Fibroblast of skin of left biceps (primary cell): ENCODE measurements at places on chromosomes 13 and 19.

- no peak for DNase-seq
Observed at GRCh38 chr19:49064029-49064629, 489 bp downstream of the NTF4 start.

GRCh38 chr19:45752639-45753038, 16.4 kb downstream of the SIX5 start:
- DNase-seq: no peak

GRCh38 chr19:47582320-47582909, 9.5 kb upstream of the ZNF541 start:
- peak; percentile 55 for DNase-seq

DNA sequence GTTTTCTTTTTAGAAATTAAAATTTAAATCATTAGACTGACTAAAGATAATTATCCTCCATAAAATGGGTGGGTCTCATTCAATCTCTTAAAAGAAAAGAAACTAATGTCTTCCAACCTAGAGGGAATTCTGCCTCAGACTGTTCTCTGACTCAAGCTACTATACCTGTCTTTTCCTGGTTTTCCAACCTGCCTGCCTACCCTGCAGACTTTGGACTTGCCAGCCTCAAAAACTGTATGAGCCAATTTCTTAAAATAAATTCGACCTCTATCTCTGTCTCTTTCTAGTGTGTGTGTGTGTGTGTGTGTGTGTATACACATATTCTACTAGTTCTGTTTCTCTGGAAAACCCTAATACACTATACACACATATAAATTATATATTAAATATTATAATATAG, 847.3 kb downstream of the PCDH17 start:
- DNase-seq: no peak

DNA sequence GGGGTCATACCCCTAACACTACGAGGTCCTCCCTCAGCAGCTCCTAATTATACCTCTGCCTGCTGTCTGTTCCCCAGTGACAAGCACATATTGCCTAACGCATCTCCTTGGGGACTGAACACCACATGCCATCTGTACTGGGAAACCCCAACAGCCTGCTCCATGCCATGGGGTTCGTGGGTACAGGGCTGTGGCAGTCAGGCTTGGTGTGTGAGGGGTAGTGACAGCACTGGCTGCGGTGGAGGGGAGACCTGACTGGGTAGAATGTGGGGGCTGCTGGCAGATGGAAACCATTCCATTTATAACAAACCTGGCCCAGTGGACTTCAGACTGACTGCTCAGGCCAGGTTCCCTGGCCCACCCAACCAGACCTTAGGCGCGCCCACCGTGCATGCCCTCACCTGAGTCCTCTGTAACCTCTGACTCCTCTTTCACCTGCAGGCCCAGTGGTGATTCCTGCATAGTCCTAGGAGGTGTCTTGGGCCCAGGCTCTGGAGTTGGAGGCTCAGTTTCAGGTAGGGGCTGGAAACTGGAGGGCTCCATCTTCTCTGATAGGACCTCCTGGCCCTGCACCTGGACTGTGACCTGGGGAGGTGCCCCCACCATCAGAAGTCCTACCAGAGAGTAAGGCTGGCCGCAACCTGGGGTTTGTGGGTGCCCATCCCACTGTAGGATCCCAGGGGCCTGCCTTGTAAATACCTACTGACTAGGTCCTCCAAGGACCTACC, 3.0 kb downstream of the MZF1 start:
- DNase-seq: no peak

GRCh38 chr19:15974856-15975255, 26.0 kb downstream of the OR10H4 start:
- no peak for DNase-seq

- DNase-seq: no peak
Observed at GRCh38 chr13:54124700-54125099, 1096.1 kb downstream of the OLFM4 start.

GRCh38 chr13:51663973-51664957, 80.0 kb downstream of the WDFY2 start:
- DNase-seq: no peak

DNA sequence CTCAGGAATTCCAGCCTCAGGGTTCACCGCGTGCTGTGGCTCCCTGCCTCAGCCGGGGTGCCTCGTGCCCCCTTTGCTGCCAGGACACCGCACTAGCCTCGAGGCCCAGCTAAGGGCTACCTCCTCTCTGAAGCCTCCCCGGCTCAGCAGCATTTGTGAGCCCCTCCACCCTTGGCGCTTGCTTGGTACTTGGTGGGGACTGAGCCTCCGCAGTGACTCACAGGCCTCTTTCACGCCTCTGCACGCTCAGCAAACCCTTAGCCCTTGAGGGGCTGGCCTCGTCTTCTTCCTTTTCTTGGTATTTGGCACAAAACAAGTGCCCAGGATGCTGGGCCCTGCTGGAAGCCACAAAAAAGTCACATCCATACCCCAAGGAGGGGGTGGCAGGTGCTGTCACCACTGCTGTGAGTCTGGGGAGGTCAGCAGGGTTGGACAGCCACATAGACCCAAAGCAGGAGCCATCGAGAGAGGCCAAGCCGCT, 85.4 kb upstream of the TM9SF2 start:
- no peak for DNase-seq

DNA sequence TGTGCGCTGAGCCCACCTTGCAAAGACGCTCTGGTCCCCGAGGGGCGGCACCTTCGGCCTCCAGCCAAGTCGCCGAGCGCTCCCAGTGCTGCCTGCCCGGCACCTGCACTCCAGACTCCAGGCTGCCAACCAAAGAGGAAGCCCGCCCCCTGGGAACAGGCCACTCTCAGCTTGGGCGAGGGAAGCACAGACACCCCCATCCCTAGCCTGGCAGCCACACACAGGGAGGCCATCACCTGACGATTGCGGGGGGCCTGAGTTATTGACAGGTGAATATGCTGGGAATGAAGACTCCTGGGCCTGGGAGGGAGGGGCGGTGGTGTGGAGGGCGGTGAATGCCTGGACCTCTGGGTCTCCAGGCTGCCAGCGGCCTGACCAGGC, 10.3 kb upstream of the ZNF492 start:
- no peak for DNase-seq

DNA sequence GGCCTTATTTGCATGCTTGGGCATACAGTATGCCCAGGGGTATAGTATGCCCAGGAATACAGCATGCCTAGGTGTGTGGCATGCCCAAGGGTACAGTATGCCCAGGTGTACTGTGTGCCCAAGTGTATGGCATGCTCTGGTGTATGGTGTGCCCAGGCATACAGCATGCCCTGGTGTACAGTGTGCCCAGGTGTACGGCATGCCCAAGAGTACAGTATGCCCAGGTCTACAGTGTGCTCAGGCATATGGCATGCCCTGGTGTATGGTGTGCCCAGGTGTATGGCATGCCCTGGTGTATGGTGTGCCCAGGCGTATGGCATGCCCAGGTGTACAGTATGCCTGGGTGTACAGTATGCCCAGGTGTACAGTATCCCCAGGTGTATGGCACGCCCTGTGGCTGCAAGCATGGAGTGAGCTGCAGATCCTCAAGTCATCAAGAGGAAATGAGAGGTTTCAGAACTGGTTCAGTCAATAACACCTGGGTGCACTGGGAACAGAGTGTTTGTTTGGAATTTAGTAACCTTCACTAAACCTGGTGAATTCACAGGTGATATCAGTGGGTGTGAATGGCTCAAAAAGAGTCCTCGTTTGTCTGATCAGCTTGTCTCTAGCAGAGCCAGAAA, 7.8 kb upstream of the C13orf42 start:
- DNase-seq: no peak

DNA sequence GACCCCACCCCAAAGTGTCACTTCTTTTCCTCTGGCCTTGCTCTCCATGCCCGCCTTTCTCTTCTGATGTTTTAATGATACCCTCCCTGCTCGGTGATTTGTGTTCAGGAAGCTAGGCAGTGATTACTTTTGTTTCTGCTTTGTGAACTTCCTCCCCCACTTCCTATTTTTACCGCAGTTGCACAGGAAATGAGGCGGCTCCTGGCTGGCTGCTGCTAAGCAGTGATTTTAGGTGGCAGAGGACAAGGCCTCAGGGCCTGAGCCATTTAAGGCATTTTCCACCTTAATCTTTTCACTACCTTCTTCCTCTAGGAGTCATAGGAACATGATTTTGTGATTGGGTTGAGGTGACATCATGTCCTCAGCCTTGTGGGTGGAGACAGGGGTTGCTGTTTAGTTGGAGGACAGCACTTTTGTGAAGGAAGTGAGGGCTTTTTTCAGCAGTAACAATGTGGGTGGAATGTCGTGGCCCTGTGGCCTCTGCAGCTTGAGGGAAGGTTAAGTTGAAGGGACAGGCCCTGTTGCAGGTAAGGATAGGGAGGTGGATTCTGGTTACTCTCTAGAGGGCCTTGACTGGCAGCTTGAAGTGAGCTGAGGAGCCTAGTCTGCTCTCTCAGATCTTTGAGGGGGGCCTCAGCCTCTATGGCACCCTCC, 15.7 kb downstream of the GARRE1 start:
- no peak for DNase-seq

DNA sequence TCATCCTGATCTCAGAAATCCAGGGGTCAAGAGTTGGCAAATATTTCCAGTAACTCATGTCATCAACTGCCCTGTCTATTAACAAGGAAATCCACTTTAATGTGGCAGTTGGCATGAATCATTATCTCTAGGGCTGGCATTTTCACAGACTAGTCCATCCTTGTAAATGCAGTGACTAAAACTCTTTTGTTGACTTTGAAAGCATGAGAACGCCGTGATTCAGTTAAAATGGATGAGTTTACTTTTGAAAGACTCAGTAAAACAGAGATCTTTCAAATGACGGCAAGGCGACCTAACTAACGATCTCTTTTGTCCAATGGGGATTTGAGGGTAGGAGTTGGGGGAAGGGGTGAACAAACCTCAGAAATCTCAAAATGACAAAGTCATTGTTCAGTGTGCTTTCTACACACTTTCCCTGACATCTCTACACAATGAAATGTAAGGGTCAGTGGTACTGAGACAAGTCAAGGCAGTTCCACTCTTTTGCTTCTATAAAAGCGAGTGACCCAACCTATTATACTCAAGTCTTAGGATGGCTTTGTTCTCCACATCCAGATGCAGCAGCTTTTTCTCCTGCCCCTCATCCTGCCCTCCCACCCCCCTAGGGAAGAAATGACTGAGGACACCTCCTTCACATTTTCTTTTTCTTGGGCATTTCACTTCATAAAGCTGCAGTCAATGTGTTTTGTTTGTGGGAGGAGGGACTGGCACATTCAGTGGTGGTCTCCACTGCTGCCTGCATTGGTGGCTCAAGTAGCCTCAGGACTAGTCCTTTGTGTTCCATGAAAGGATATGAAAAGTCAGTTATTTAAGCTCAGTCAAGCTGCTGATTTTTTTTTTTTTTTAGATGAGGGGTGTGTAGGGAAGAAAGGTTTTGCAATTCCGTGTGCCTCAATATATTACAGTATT, 200.5 kb downstream of the ABCC4 start:
- DNase-seq: no peak

- no peak for DNase-seq
Observed at GRCh38 chr19:48982280-48982679, 10.8 kb downstream of the GYS1 start.

- DNase-seq: no peak
Observed at GRCh38 chr13:107834281-107834680, 381.1 kb downstream of the LIG4 start.

- no peak for DNase-seq
Observed at GRCh38 chr19:45186509-45187334, 8.1 kb downstream of the BLOC1S3 start.

GRCh38 chr13:98488736-98489135, 88.2 kb downstream of the STK24 start:
- DNase-seq: no peak

GRCh38 chr13:46572752-46573431, 19.9 kb downstream of the LRCH1 start:
- no peak for DNase-seq

DNA sequence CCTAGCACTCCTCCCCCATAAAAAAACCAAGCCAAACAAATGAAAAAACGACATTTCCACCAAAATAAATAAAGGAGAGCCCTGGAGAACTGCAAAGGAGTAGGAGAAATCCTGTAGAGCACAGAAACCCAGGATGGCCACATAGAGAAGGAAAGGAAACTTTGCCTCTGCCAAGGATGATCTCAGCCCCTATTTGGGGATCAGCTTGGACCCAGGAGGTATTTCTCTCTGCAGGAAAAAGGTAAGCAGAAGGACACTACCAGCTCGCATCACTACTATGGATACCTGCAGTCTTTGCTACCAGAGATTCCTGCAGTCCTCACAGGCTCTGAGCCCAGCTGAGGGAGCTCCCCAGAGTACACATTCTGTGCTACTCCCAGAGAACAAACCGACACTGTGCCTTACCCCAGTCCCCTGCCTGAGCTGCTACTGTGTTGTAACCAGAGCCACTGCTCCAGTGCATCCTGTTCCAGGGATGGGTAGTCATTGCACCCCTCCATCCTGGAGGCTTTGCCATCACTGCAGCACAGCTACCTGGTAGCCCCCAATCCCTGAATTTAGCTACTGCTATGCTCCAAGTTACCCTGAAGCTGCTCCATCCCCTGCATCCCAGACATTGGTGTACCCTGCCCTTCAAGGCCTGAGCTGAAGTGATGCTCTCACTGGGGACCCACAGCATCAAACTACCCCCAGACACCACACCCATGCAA, 41.7 kb downstream of the VWA8 start:
- DNase-seq: no peak

DNA sequence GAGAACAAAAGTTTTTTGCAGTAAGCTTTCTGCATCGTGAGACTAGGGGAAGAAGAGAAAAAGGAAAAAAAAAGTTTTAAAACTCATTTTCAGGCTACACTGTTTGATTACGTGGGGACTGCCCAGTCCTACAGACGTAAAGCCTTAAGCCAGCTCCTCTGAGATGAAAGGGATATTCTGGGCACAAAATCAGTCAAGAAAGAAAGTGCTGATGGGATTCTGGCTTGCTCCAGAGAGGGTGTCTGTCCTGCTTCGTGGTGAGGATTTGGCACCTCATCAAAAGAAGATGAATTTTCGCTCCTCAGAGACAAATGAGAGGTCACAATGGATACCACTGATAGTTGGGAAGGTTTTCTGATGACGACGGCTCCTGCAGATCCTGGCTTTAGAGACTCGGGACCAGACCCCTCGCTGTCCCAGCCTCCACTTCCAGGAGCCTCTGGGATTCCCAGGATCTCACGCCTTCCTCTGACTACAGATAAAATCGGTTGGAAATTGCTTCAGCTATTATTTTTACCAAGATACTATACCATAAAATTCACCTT, 9.7 kb downstream of the TEX29 start:
- no peak for DNase-seq

GRCh38 chr13:72651144-72651543, 76.3 kb downstream of the MZT1 start:
- no peak for DNase-seq

DNA sequence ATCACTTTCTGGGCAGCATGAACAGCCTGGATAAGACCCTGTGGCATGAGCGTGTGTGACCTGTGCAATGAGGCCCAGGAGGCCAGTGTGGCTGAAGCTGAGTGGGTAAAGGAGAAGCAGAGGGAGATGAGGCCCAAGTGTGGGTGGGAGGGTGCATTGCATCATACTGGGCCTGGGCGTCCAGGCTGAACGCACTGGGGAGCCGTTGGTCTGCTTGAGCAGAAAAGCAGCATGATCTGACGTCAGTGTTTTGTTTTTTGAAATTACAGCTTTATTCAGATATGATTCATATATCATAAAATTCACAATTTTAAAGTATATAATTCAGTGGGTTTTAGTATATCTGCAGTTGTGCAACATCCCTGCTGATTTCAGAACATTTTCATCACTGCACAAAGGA, 409.7 kb downstream of the HS6ST3 start:
- no peak for DNase-seq
